ENCODE measurements at places on chromosomes 6 and 20.

- DNase-seq: no peak
These were observed 17.1 kb downstream of the ZHX3 start for GRCh38 chr20:41300383-41300782.

DNA sequence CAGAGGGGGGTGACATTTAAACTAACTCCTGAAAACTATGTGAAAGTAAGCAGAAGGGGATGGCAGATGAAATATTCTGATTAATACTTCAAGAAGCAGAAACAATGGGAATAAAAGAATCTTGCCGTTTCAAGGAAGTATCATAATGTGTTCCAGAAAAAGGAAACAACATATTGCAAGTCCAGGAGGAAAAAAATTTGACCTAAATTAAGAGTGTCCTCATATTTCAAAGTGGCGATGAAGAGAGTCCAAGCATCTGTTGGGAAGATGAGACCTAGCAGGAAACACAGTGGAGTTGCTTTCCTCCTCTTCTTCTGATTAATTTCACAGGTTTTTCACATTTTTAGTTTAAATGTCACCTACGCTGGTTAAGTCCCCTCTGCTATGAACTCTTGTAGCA is 45.6 kb upstream of the TNFAIP3 start:
- DNase-seq: no peak

DNA sequence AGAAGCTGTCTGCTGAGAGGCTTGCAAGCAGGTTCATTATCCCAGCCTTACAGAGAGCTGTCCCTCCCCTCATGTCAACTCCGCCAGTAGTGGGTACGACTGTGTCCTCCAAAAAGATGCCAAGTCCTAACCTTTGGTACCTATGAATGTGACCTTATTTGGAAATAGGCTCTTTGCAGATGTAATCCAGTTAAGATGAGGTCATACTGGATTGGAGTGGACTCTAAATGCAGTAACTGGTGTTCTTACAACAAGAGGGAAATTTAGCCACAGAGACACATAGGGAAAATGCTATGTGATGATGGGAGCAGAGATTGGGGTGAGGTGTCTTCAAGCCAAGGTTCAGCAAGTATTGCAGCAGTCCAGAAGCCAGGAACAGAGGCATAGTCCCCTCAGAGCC is 90.8 kb upstream of the FOXP4 start:
- no peak for DNase-seq

GRCh38 chr20:57656252-57656820 is 36.1 kb upstream of the ZBP1 start:
- DNase-seq: no peak

GRCh38 chr20:13166011-13166410 is 55.1 kb upstream of the ISM1 start:
- DNase-seq: no peak

- DNase-seq: no peak
These were observed 235.4 kb downstream of the BTBD9 start for GRCh38 chr6:38404355-38404754.

- DNase-seq: no peak
These were observed 92.8 kb upstream of the SASH1 start for GRCh38 chr6:148249679-148250375.

GRCh38 chr6:155351273-155352129 is 37.2 kb upstream of the TFB1M start:
- DNase-seq: no peak

- no peak for DNase-seq
These were observed 63.1 kb downstream of the PSMG4 start for GRCh38 chr6:3321875-3322274.

All from activated T-cell treated with anti-CD3 and anti-CD28 coated beads for 1 hour (primary cell).